ENCODE measurements at places on chromosomes 3 and 15.

DNA sequence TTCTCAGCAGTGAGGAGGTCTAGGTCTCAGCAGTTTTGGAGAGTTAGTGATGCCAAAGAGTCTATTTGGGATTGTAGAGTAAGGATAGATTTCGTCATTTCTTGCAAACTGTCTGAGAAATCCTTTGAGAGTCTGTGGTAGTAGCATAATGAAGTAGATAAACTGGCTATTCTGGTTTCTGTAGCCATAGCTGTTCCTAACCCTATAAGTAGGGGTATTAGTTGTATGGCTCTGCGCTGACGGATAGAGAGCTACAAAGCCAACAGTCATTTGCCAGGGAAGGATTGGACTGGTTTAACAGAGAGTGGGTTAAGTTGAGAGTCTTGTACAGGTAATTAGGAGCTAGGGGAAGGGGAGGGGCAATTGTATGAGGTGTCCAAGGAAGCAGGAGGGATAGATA, 50.6 kb downstream of the KLHDC8B start:
- DNase-seq = no peak

GRCh38 chr15:52683580-52683979, 4.4 kb upstream of the ATOSA start:
- DNase-seq = no peak

GRCh38 chr3:50345586-50346234, at the start of gene ZMYND10:
TSS of gene ZMYND10 (minus strand) at chr3:50345732. CDS start at chr3:50345579, 153 bp downstream.
- DNase-seq = peak; percentile 76

DNA sequence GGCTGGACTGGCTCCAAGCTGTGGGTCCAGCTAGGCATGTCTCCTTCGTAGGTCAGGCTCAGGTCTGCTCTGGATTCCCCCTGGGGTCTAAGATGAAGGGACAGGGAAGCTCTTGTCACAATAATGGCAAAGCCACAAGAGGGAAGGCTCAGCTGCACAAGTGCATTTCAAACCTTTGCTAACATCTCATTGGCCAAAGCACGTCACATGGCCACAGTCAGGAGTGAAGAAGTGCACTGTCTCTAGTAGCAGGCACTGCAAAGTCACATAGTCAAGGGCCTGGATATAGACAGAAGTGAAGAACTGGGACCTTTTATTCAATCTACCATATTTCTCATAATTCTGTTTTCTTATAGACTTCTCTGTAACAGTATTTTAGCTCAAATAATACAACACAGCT, 20.1 kb downstream of the DLEC1 start:
- no peak for DNase-seq

GRCh38 chr3:128385080-128385832, 81.4 kb downstream of the DNAJB8 start:
- peak; percentile 85 for DNase-seq

DNA sequence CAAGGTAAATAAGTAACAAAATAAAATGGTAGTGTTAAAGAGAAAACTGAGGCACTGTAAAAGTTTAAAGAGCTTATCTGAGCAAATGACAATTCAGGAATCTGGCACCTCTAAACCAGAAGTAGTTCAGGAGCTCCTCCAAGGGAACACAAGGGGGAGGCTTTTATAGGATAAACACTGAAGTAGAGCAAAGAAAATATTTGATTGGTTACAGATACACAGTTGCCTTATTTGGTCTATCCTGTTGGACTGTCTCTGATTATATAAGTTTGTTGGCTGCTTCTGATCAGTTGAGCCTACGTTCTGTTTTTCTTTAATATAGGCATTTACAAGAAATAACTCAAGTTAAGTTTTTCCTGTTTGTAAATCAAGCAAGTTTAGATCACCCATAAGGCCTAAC, 146.9 kb downstream of the ERC2 start:
- DNase-seq = no peak

DNA sequence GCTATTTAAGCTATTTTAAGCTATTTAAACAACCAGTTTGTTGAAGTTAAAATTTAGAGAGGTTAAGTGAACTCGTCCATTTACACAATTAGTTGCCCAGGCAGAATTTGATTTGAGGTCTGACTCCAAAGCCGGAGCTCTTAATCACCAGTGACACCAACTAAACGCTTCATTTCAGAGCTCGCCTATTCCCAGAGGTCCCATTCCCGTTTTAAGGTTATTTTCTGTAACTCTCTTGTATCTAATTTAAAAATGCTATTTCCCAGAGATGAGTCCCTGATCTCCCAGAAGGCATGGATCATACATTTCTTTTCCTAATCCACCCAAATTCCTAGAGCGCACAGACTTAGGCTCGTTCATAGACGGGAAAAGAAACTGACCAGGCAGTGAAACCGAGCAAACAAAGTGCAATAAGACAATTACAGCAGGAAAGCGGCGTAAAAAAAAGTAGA, 904 bp upstream of the MCTP2 start:
- no peak for DNase-seq

DNA sequence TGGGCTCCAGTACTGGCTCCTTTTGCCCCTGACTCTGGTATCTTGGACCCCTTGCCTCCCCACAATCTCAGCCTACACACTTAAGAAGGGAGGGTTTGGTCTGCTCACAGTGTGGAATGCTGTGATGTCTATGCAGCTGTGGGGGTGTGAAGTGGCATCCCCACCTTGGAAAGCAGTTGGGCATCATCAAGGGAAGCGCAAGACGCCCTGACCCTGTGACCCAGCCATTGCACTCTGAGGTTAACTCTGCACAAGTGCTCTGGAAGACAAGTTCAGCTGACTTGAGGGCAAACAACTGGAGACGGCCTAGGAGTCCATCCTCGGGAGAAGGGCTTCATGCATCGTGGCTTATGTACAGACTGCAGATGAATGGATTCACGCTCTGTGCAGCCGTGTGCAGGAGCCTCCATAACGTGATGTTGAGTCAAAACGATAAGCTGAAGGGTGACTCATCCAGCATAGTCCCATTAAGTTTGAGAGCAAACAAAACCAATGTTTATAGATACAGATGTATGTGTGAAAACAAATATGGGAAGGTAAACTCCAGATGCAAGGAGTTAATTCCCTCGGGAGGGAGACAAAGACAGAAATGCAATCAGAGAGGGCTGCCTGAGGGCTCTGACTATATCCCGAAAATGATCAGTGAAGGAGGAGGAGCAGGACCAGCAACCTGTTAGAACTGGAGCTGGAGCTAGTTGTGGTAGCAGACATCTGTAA, 86.8 kb downstream of the LSM3 start:
- DNase-seq = no peak

Data from cerebellum (tissue), 4 donors.